ENCODE measurements at places on chromosomes 5 and 9. TPM values are rescaled to one million over a fixed set of nuclear protein-coding genes. Genes with fewer than 3 reads are reported as not detected.

- DNase-seq: no peak
Observed at GRCh38 chr9:27029186-27029585, 23.7 kb upstream of the LRRC19 start.

- no peak for DNase-seq
Observed at GRCh38 chr5:56192246-56192645, 40.9 kb downstream of the ANKRD55 start.

Gene MAML1
- polyA plus RNA-seq: 6.2 TPM

- no peak for DNase-seq
Observed at GRCh38 chr5:90909940-90910339, 351.3 kb downstream of the ADGRV1 start.

DNA sequence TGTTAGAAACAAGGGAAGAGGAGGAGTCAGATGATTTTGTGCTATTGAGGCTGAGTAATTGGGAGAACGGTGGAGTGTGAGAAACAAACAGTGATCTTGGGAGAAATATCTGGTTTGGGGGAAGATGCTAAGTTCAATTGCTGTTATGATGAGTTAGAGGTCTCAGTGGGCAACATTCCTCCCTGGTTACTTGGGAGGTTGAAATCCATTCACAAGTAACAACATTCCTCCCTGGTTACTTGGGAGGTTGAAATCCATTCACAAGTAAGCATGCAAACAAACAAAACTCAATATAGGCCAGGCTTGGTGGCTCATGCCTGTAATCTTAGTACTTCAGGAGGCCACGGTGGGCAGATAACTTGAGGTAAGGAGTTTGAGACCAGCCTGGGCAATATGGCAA lies 38.7 kb downstream of the AGXT2 start:
- DNase-seq: no peak

DNA sequence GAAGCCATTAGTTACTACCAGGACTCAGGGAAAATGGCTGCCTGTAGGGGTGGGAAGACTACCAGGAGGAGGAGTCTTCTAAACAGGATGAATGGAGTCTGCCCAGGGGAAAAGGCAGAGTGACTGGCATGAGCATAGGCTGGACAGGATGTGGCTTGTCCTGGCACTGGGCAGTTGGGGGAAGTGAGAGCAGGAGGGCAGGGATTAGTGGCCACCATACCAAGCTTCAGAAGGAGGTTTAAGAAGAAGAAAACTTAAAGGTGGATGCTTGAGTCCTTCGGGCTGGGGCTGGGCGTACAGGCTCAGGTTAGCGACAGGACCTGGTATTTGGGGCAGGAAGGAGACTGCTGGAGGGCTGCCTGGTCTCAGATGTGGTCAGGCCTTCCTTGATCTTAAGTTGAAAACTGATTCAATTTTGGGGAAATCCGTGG lies 5.0 kb upstream of the NSD1 start:
- DNase-seq: no peak

- DNase-seq: peak; percentile 2
Observed at GRCh38 chr5:52560366-52560765, 227.3 kb upstream of the ITGA1 start.

Gene TAF11L10
- polyA plus RNA-seq: not detected

Gene GRIN1
- 0.79 TPM for polyA plus RNA-seq

Gene ZNF79
- polyA plus RNA-seq: 2.4 TPM

Gene NR5A1
- polyA plus RNA-seq: 0.10 TPM

DNA sequence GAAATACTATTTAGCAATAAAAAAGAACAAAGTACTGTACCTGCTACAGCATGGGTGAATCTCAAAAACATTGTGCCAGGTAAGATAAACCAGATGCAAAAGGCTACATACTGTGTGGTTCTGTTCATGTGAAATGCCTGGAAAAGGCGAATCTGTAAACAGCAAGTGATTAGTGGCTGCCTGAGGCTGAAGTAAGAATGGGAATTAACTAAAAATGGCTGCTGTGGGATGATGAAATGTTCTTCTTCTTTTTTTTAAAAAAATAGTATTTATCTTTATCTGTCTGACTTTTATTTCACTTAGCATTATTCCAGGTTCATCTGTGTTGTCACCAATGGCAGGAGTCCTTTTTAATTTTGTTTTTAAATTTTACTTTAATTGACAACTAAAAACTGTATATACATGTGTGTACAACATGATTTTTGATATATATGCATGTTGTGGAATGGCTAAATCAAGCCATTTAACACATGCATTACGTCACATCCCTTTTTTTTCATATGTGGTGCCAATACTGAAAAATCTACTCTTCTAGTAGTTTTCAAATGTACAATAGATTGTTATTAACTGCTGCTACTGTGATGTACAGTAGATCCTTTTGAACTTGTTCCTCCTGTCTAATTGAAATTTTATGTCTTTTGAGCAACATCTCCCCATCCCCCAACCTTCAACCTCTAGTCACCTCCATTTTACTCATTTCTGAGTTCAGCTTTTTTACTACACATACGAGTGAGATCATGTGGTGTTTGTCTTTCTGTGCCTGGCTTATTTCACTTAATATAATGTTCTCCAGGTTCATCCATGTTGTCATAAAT lies 62.9 kb upstream of the TNFAIP8 start:
- no peak for DNase-seq

- DNase-seq: no peak
Observed at GRCh38 chr9:88786291-88787079, 204.8 kb upstream of the S1PR3 start.

Gene TAF11L5
- not detected for polyA plus RNA-seq

Gene GPX8
- 13.1 TPM for polyA plus RNA-seq

Gene C5orf46
- polyA plus RNA-seq: not detected

Measured in small intestine (tissue), 16 donors.